Breast epithelium (tissue), 4 donors: ENCODE measurements at places on chromosomes 1 and 21. TPM values are rescaled to one million over a fixed set of nuclear protein-coding genes. Genes with fewer than 3 reads are reported as not detected.

- no peak for DNase-seq
These were observed 2.4 kb upstream of the B4GALT3 start for GRCh38 chr1:161179698-161180097.

- no peak for DNase-seq
These were observed 5.8 kb upstream of the CRABP2 start for GRCh38 chr1:156711011-156711817.

- DNase-seq, result peak; percentile 46
These were observed 65.7 kb downstream of the DHRS3 start for GRCh38 chr1:12552111-12552888.

- DNase-seq, result no peak
These were observed 10.5 kb upstream of the LAX1 start for GRCh38 chr1:203754455-203754864.

GRCh38 chr1:245142171-245142798 is 12.5 kb upstream of the KIF26B start:
- DNase-seq, result no peak

- no peak for DNase-seq
These were observed 19.4 kb downstream of the PLEKHO1 start for GRCh38 chr1:150168960-150169601.

DNA sequence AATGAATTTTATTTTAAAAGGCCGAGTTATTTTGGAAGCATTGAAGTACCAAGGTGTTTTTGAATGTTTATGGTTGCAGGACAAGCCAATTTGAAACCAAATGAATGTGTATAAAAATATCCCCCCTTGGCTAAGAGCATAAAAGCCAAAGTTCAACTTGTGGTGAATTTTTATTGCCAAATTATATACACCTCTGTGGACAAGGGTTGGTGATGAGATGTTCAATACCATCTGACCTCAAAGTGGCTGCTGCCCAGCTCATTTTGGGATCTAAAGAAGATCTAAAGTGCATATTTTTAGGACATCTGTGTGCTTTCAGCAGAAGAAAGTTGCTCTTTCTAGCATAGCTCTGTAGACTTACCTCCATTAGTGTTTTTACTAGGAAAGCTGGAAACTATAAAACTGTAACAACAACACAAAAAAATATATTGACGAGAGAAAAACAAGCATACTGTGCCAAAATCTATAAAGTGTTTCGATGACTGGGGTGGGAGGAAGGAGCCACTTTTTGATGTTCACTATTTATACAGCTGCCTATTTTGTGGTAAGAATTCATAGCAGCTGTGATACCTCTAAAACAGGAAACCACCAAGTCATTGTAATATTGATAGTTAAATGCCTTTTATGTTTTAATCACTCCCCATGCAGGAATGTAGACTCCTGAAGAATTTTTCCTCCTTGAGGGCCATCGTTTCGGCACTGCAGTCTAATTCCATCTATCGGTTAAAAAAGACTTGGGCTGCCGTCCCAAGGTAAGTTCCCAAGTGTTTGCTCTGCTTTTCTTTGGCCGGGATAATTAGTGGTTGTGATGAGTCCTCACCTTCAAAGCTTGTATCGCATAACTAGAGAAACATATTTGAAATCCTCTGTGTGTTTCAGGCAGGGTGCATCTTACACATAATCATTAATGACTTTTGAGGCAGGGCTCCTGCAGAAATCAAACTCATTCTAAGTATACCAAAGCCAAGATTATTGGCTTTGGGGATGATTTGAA is 83.2 kb downstream of the RGL1 start:
- DNase-seq, result no peak

GRCh38 chr21:29175408-29176134 is 45.1 kb downstream of the MAP3K7CL start:
- DNase-seq, result no peak

DNA sequence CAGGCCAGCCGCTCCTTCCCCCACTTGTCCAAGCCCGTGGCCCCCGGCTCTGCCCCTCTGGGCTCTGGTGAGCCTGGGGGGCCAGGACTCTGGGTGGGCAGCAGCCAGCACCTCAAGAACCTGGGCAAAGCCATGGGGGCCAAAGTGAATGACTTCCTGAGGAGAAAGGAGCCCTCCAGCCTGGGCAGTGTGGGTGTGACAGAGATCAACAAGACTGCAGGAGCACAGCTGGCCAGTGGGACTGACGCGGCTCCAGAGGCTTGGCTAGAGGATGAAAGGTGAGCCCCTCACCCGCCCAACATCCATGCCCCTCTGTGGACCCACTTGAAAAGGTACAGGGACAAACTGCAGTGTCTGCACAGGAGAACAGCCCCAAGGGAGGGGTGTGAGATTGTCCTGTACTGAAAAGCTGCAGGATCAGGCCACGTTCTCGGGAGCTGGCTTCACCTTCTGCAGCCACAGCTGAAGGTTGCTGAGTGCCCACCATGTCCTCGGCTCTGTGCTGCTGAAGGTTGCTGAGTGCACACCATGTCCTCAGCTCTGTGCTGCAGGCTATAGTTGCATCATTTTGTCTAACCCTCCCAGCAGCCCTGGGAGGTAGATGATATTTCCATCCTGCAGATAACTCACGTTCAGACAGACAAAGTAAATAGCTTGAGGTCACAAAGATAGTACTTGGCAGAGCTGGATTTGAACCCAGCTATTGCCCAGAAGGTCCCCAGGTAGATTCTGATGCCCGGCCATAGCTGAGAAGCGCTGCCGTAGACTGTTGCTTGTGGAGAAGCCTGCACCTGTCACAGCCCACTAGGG is 618 bp downstream of the C1orf226 start:
- no peak for DNase-seq

- DNase-seq, result no peak
These were observed 122.3 kb downstream of the DHRS3 start for GRCh38 chr1:12495725-12496124.

DNA sequence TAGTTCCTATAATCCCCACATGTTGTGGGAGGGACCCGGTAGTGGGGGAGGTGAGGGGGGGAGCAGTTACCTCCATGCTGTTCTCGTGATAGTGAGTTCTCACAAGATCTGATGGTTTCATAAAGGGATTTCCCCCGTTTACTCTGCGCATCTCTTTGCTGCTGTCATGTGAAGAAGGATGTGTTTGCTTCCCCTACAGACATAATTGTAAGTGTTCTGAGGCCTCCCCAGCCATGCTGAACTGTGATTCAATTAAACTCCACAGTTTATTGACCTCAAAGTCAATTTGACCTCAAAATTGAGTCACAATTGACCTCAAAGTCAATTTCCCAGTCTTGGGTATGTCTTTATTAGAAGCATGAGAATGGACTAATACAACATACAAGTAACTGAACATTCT is 19.7 kb downstream of the DPH5 start:
- DNase-seq, result no peak

DNA sequence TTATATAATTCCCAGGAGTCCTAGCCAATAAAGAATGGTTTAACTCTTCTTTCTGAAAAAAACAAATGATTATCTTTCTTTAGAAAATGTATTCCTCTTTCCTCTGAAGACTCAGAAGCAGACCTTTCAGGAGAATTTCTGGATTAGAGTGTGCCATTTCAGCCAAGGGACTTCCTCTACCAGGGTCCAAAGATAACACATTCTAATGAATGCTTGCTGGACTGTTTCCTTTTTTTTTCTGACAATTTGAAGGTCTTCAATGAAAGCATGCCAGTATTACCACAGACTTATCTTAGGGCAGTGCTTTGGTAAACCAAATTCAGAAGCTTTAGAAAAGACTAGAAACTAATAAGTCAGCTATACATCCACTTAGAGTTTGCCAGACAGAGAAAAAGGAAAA is 80.5 kb downstream of the RERE start:
- DNase-seq, result no peak

DNA sequence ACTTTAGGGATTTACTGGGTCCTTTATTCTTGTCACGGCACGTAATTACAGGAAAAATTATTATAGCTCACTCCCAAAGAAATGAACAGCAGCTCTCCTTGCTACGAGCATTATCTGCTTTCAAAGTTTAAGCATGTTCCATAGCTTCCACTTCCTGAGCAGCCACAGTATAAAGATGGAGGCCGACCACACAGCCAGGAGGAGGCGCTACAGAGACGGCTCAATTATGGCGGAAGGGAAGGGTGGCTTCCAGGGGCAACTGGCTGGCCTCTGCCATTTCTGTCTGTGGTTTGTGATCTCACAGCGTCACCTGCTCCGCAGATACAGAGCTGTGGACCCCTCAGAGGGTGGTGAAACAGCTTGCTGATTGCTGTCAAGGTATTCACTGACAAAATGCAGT is 212.3 kb upstream of the GREM2 start:
- DNase-seq, result no peak

DNA sequence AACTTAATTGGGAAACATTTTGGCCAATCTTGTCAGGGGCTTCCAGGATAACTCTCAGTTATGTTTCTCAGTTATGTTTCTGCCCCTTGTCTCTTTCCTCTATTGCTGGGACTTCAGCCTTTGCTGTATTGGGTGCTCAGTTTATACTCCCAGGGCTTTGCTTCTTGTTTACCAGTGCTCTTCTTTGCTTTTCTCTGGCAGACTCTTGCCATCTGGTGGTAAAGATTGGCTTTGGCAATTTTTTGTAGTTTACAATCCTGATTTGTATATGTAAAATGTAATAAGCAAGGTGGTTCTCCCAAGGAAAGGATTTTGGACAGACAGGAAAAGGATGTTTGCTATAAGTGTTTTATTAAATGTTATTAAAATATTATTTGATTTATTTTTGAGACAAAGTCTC is 37.9 kb downstream of the FABP3 start:
- no peak for DNase-seq

- DNase-seq, result no peak
These were observed 7.5 kb upstream of the ASH1L start for GRCh38 chr1:155569988-155570592.

- no peak for DNase-seq
These were observed 566.2 kb upstream of the RGS18 start for GRCh38 chr1:191592039-191592438.

DNA sequence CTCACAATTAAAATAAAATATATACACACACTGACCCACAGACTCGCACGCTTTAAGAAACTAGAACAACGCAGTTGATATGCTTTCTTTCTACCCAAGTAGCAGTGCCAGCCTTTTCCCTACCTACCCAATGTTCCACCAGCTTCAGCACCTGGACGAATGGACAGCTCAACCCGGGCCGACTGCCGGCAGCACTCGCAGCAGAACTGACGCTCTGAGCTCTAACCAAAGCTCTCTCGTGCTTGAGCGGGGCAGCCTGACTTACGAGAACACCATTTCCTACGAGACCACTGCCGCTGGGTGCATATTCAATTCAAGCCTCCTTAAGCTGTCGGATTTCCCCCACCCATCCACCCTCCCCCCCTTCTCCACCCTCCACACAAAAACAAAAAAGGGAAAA is 127.4 kb upstream of the DPYD start:
- peak; percentile 35 for DNase-seq

DNA sequence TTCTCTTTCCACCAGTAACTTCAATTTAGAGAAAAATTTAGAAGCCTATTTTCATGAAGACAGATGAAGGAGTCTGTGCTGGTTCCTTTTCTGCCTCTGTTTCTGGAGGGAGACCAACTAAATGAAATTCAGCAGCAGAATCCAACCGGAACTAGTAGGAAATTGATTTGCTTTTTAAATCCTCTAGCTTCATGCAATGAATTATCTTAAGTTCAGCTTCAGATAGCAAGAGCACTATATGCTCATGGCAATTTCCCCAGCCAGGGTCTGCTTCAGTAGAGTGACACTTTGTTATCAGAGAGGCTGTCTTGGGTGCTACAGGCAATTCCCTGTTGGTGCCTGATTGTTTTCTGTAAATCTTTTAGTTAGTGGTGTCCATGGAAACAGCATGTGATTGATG is 189.7 kb downstream of the SLC35F3 start:
- DNase-seq, result no peak

DNA sequence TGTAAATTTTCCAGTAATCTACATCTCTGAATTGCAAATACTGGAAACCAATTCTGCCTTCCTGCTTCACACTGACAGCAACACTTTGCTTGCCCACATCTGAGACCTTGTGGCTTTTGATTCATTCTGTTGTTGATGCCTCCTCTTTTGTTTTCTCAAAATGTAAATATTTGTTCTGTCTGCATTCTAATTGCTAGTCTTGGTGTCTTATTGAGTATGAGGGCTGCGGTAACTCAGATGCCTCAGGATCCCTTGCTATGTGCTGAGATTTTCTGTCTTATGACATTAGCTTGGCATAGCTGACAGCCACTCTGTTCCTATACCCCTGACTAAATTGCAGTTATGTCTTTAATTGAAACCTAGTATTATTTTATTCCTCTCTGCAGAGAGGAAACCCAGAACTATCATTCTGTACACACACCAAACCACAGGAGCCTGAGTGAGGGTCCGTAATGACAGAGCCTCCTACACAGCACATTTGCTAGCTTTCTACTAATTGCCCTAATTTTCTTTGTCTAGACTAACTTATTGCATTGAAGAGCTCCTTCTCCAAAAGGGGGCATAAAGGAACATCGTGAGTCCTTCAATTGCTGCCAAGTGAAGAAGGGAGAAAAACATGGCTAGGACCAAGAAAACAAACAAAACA is 72.1 kb downstream of the GREM2 start:
- no peak for DNase-seq

DNA sequence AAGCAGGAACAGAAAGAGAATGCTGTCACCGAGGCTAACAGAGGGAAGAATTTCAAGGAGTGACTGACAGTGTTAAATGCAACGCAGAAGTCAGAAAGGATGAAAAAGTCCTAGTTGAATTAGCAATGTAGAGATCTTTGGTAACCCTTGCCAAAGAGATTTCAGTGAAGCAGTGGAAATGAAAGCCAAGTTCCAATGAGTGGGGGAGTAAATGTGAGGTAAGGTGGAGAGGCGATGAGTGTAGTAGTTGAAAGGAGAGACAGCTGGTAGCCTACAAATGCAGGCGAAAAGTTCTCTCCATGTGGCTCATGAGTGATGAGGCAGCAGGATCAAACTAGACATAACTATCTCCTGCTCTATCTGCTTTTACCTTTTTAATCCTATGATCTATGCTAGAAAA is 74.6 kb upstream of the IPO9 start:
- no peak for DNase-seq

- DNase-seq, result no peak
These were observed 29.5 kb downstream of the TGFB2 start for GRCh38 chr1:218374401-218375353.

DNA sequence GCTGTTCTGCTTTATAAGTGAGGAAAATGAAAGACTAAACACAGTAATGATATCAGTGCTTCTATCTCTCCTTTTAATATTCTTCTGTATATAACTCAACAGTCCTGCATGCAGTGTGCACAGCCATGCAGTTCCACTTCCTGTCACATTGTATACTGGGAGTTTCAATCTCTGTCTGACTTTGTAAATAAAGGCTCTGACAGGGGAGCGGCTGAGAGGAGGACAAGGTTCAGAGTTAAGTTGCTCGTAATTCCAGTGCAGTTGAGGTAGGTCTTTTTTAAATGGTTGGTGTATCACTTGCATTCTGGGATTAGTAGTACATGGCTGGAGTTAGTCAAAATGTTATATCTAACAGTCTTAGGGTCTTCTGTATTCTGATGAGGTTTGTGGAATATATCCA is 264.5 kb downstream of the OLFM3 start:
- DNase-seq, result no peak

- no peak for DNase-seq
These were observed 219.5 kb downstream of the HLX start for GRCh38 chr1:221098471-221099405.

Gene NFASC
- 1.6 TPM for total RNA-seq

Gene CDK11A
- total RNA-seq, result 27.8 TPM

Gene OR2G6
- not detected for total RNA-seq

Gene UBIAD1
- 16.4 TPM for total RNA-seq

Gene PKP1
- 12.1 TPM for total RNA-seq

Gene KRTAP12-2
- total RNA-seq, result not detected

Gene INSRR
- total RNA-seq, result 0.33 TPM

Gene HCN3
- total RNA-seq, result 1.3 TPM
